ENCODE measurements at places on chromosomes 5 and 9.

GRCh38 chr9:128715436-128715750 lies 8.5 kb downstream of the ZDHHC12 start:
- no peak for DNase-seq

- no peak for DNase-seq
These were observed 1.5 kb downstream of the TLN1 start for GRCh38 chr9:35730486-35730854.

GRCh38 chr5:170355601-170356098 lies 33.5 kb downstream of the KCNMB1 start:
- no peak for DNase-seq

DNA sequence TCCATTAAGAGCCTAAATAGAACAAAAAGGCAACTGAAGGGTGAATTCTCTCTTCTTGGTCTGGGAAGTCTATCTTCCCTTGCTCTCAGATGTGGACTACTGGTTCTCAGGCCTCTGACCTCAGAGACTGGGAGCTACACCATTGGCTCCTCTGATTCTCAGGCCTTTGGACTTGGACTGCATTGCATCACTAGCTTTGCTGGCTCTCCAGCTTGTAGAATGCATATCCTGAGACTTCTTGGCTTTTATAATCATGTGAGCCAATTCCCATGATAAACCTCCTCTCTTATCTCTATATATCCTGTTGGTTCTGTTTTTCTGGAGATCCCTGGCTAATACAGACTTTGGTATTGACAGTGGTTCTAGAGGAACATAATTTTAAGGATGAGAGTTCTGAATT lies 89.8 kb downstream of the PSAT1 start:
- DNase-seq, result no peak

GRCh38 chr5:171426266-171426665 lies 6.8 kb downstream of the FGF18 start:
- DNase-seq, result no peak

GRCh38 chr5:21164425-21164824 lies 1176.4 kb upstream of the CDH18 start:
- DNase-seq, result no peak

GRCh38 chr5:75051217-75051751 lies 1.1 kb downstream of the GCNT4 start:
- DNase-seq, result peak; percentile 37

DNA sequence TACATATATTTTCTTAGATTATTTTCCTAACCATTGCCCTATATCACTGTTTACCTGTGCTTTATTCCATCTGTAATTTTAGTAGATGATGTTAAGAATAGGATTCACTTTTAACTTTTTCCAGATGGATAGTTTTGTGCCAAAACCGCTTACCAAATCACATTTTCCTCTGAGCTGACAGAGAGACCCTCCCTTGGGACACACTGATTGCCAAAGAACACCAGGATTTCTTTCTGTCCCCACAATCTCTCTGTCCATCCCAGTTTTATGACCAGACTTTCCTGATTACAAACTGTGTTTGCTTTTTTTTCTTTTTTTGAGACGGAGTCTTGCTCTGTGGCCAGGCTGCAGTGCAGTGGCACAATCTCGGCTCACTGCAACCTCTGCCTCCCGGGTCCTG lies 81.3 kb upstream of the SPATA31C2 start:
- DNase-seq, result no peak

DNA sequence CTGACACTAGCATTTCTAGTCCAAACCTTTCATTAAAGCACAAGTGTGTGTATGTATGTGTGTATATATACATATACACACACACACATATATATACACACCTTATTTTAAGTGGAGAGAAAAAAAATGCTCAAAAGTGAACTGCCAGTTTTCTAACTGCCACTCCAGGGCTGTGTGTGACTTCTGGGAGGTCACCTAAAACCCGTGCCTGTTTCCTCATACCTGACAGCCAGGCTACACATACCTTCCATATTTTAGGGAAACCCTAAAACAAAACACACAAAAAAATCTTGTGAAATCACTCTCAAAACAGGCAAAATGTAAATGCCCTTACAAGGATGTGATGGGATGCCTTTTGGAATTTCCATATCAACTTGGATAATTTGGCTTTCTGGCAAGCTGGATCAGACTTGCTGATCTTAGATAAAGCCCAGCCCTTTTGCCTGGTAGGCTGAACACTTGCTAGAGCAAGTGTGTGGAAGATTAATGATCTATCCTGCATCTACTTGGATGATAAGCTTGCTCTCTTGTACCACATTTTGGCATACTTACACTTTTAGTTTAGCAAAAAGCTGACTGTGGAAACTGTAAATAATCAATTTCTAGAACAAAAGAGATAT lies 127.8 kb downstream of the GNAQ start:
- no peak for DNase-seq

GRCh38 chr5:160240350-160240749 lies 11.0 kb downstream of the FABP6 start:
- DNase-seq, result no peak
